ENCODE measurements at places on chromosomes 2 and 18.

DNA sequence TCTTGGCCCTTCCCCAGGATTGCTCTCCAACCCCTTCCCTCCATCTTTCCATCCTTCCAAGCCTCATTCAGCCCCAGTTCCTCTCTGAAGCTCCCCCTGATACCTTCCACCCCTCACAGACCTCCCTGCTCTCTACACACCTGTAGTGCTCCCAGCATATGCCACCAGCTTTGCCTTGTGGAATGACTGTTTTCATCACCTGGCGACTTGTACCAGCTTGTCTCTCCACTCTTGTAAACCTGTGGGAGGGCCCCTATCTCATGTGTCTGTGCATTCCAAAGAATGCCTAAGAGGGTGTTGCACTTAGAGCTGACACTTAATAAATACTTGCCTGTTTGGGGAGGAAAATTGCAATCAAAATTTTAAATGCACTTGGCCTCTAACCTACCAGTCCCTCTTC, 198.7 kb downstream of the BCL11A start:
- no peak for DNase-seq

- no peak for DNase-seq
These were observed 97.7 kb downstream of the PIGN start for GRCh38 chr18:62089174-62089573.

GRCh38 chr2:200786826-200787225, 24.9 kb upstream of the BZW1 start:
- DNase-seq, result no peak

- no peak for DNase-seq
These were observed 21.5 kb downstream of the ARHGEF33 start for GRCh38 chr2:38911191-38911590.

- DNase-seq, result no peak
These were observed 70.3 kb downstream of the CHST9 start for GRCh38 chr18:27114842-27115241.

- DNase-seq, result no peak
These were observed 142.7 kb downstream of the FIGN start for GRCh38 chr2:163592954-163593622.

DNA sequence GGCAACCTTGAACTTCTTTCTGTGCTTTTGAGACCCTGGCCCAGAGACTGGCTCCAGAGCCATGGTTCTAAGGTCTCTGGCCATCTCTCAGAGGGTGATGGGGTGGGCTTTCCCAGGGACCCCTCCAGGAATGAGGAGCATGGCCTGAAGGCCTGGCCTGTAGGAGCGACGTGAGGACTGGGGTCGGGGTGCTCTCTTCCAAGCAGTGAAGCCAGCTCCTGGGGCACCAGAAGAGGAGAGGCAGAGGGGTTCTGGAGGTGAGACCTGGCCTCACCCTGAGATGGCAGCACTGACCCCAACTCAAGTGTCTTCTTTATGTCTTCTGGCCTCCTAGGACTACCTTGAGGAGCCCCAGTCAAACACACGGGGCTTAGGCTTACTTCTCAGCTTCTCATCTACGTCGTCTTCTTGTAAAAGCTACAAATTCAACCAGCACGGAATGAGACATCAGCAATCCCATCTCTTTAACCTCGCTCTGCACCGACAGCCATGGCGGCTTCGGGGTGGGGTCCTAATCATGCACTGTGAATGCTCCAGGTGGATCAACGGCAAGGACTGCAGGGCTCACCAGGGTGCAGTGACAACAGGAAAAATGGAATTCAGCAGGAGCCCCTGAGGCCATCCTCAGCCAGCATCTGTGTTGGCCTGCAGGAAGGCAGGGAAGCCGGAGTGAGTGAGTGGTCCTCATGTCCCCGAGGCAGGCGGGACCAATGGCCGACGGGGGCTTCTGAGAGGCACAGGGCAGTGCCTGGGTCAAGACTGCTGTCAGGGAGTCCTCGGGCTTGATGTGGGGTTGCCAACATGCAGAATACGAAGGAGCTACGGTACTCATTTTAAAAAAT, 214.1 kb downstream of the HDAC4 start:
- DNase-seq, result no peak

GRCh38 chr2:229254206-229254605, 16.9 kb downstream of the PID1 start:
- no peak for DNase-seq

GRCh38 chr2:45637440-45637839, 14.0 kb upstream of the PRKCE start:
- no peak for DNase-seq

GRCh38 chr2:46462936-46463335, 16.4 kb upstream of the TMEM247 start:
- no peak for DNase-seq

DNA sequence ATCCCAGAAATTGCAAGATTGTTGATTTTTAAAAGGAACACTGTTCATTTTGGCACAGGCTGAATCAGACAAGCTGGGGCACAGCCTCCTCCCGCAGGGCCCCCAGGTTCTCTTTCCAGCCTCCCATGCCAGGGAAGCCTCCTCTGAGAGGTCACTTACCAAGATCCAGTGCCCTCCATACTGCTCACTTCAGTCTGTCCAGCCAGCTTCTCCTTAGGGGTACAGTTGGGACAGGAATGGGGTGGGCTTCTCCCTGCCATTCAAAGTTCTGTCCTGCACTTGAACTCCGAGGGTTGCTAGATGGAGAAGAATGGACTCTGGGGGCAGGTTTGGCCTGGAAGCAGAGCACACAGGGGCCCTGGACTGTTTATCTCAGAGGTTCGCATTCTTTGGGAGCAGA, 7.5 kb upstream of the CYP26B1 start:
- DNase-seq, result no peak

GRCh38 chr2:45984896-45985473, 312.2 kb upstream of the EPAS1 start:
- DNase-seq, result no peak

GRCh38 chr18:35091841-35092240, 50.6 kb downstream of the MAPRE2 start:
- no peak for DNase-seq

DNA sequence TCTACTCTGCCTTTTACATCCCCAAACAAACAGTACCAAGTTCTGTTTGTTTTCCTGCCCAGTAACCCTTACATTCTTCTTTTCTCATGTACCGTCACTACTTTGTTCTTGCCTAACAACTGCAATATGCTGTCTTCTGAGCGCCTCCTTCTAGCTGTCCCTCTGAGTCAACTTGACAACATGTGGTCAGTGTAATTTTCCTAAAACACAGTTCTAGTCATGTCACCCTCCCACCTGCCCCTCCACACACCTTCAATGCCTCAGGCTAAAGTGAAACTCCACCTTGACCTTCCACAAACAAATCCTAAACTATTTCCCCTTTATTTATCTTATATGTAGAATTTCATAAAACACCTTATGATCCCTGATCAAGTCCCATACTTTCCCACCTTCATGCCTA, 124.6 kb upstream of the CD302 start:
- DNase-seq, result no peak

- DNase-seq, result no peak
These were observed 62.2 kb downstream of the ARMC9 start for GRCh38 chr2:231260442-231261208.

- no peak for DNase-seq
These were observed 210.4 kb downstream of the CDH19 start for GRCh38 chr18:66393463-66393862.

GRCh38 chr2:33442528-33443079, 33.8 kb upstream of the RASGRP3 start:
- DNase-seq, result no peak

DNA sequence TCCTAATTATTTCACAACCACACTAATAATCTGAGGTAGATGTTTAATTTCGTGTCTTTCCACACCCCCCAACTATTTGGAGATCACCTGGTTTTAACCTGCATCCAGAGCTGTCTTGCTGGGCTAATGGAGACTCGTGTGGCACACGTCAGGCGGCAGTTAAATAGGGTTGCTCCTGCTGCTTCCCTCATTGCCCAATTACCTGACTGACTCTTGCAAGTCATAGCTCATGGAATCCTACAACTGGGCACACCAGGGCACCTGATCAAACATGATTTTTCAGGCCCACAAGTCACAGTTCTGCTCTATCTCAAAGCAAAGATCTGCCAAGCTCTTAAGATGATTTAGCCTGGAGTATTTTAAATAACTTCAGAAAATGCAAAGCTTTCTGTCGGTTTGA, 1430.4 kb upstream of the ACVR2A start:
- DNase-seq, result no peak

Measured in GM12892 (cell line).